Neural crest cell (in vitro differentiated cells): ENCODE measurements at places on chromosomes 13 and 19. TPM values are rescaled to one million over a fixed set of nuclear protein-coding genes. Genes with fewer than 3 reads are reported as not detected.

DNA sequence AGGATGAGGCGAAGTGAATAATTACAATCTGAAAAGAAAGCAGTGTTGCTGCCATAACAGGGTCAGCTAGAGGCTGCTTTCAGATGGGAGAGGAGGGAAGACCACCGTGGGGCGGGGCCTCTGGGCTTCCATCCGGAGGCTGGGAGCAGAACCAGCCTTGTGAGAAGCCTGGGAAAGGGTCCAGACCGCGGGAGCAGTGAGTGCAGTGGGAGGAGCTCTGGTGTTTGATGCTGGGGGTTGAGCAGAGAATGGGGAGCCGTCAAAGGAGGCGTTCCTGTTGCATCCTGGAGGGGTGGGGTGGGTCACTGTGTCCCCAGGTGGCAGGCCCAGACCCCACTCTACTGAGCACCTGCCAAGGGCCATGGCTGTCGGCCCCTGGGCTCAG is 18.1 kb downstream of the NKPD1 start:
- DNase-seq = no peak

GRCh38 chr13:97220151-97220900 is 1.8 kb upstream of the MBNL2 start:
- no peak for DNase-seq

GRCh38 chr13:40406405-40407120 is 259.9 kb downstream of the FOXO1 start:
- DNase-seq = no peak

GRCh38 chr19:27794494-27795042 is 1418.4 kb downstream of the UQCRFS1 start:
- no peak for DNase-seq

- peak; percentile 54 for DNase-seq
Measured at GRCh38 chr13:30932481-30933353, at the start of gene TEX26. TSS of gene TEX26 (plus strand) at chr13:30932656. CDS start at chr13:30932716, 60 bp downstream.

PNMA8C gene
- 1.4 and 1.7 TPM in 2 replicates for total RNA-seq

DNA sequence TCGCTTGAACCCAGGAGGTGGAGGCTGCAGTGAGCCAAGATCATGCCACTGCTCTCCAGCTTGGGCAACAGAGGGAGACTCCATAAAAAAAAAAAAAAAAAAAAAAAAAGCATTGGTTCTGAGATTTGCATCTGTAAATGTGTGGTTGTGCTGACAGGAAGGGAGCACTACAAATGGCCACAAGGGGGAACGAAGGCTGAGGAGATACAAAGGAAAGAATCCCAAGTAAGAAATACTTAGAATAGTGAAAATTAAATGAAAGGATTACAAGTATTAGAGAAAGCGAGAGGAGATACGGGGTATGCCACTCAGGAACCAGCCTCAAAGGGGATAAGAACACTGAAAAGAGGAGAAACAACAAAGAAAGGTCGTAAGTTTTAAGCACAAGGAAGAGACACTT is 284.9 kb downstream of the KLF12 start:
- no peak for DNase-seq

DNA sequence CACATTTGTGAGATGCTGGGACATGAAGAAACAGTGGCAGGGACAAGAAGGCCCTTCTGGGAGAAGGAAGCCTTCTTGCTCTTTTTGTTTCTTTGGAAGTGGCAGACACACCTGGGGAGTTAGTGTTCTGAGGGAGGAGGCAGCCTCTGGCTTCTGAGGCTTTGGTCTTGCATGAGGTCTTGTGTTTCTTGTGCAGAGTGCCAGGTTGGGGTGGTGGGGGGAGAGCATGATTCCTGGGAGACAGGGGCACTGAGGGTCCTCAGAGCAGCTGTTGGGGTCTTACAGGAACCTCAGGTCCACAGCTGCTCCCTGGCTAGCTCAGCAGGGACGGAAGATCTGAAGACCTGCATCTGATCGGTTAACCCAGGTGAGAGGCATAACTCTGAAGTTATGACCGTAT is 167.5 kb upstream of the ZNF536 start:
- DNase-seq = no peak

GRCh38 chr13:41909506-41909905 is 51.4 kb downstream of the VWA8 start:
- DNase-seq = no peak

- DNase-seq = no peak
Measured at GRCh38 chr13:77714119-77714755, 16.8 kb downstream of the SLAIN1 start.

CEACAM7 gene
- not detected in 2 replicates for total RNA-seq

ZNF480 gene
- total RNA-seq = 24.7 and 25.2 TPM in 2 replicates

ZNF805 gene
- 15.5 and 16.1 TPM in 2 replicates for total RNA-seq

NCCRP1 gene
- total RNA-seq = not detected in 2 replicates

CFD gene
- total RNA-seq = not detected in 2 replicates

GRCh38 chr13:114078461-114079451 is 53.7 kb downstream of the RASA3 start:
- no peak for DNase-seq

- DNase-seq = no peak
Measured at GRCh38 chr13:33452873-33453517, 167.4 kb upstream of the STARD13 start.

GRCh38 chr13:37929308-37929707 is 59.7 kb upstream of the TRPC4 start:
- no peak for DNase-seq

- DNase-seq = no peak
Measured at GRCh38 chr13:80603351-80603750, 262.4 kb upstream of the SPRY2 start.

- no peak for DNase-seq
Measured at GRCh38 chr13:61123538-61124289, 291.9 kb downstream of the PCDH20 start.

DNA sequence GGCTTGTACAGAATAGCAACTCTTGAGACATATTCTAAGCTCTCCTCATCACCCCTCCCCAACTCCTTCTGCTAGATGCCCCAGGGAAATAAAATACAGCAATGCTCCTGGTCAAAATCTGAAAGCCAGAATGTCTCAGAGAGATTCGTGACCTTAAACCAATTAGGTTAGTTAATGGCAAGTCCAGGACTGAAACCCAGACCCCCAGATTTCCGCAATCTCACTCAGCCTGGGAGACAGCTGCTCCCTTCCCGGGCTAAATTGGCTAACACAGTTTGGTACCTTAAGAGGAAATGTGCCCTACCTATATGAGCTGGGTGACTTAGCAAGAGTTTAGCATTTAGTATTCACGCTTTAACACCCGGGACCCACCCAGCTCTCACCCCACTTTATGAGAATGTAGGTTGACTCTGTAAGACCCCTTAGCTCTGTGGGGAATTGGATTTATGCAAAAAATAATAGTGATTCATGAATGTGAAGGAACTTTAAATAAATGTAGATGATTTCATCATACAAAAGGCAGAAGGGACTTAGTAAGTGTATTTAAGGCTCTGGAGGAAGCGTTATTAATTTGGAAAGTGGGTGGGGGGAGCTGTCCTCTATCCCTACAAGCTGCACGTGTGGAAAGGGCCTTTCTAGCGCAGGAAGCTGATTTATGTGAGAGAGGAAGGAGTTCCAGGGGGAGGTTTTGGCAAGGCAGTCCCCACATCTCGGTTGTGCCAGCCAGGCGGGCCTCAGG is 1.1 kb downstream of the DLEU7 start:
- no peak for DNase-seq

- DNase-seq = no peak
Measured at GRCh38 chr13:42396501-42396900, 124.5 kb downstream of the AKAP11 start.

DNA sequence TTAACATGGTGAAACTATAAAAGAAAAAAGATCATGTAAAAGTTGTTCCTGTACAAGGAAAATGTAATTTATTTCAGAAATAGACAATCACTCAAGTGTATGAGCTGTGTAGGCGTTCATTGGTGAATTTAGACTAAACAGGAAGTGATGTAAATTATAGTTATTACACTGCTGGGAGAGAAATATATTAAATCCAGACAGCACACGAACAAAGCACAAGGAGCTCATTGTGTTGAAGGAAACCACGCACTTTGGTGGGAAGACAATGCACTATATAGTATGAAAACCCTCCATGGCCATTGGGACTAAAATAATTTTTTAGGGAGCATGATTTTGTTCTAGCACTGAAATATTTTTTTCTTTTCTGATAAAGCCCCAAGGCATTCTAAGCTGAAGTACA is 450.5 kb downstream of the KLF12 start:
- DNase-seq = no peak
